ENCODE measurements at places on chromosomes 7 and 10. TPM values are rescaled to one million over a fixed set of nuclear protein-coding genes. Genes with fewer than 3 reads are reported as not detected.

The LIPM gene
- not detected for total RNA-seq

The PIK3AP1 gene
- total RNA-seq = 2.4 TPM

The MCM10 gene
- 62.6 TPM for total RNA-seq

The PNLIPRP1 gene
- total RNA-seq = not detected

The C10orf62 gene
- total RNA-seq = not detected

The IKZF1 gene
- not detected for total RNA-seq

The NPTX2 gene
- not detected for total RNA-seq

- no peak for DNase-seq
Measured at GRCh38 chr10:30738416-30738815, 108.9 kb upstream of the LYZL2 start.

DNA sequence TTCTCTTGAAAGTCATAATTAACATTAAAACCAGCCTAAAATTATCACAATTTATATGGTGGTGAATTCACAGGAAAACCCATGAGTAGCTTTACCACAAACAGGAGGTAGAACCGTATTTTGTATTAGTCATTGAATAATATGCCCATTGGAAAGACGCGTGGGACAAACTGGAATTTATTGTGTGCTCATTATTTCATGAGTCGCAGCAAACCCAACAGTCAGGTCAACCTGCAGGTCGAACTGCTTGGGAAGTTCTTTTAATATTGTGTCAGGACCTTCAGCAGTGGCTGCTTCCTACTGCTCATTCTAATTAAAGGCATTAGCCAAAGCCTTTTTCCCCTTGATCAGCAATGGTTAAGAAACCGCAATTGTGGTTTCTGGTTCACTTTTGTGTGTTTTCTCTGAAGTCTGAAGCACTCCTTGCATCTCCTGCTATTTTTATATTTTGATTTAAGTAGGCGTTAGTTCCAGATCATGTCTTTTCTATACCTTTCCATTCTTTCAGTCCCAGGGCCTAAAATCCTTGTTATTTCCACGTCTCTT, 100.1 kb downstream of the RAB11FIP2 start:
- no peak for DNase-seq

DNA sequence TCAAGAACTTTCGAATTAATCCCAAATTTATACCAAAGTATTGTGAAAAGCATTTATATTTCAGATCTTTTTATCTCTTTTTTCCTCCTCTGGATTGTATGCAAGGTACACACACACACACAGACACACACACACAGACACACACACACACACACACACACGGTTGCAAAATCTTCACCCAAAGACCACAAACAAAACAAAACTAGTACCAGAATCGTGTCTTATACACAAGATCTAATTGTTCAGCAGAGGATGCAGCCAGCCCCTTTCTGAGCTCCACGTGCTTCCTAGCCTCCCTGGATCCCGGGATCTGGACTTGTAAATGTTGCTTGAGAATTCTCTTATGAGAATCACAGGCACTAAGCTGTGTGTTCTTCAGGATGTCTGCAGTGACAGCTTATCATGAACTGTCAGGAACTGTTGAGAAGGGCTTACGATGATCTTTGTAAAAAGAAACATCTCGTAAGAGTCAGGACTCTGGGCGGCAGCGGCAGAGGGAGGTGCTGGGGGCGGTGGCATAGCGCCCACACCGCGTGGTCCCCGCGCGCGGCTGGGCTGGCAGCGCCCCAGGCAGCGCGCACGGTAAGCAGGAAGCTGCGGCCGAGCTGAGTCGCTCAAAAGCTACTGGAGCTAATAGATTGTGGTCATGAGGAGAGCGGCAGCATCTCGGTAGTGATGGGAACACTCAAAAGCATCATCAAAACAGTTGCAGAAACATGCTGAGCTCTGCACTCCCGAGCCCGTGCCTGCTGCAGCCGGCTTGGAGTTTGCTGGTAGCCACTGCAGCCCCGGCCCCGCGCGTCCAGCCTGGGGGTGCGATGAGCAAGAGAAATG, 277.6 kb downstream of the GATA3 start:
- peak; percentile 50 for DNase-seq

GRCh38 chr10:24259365-24260130, 50.6 kb downstream of the KIAA1217 start:
- DNase-seq = no peak

DNA sequence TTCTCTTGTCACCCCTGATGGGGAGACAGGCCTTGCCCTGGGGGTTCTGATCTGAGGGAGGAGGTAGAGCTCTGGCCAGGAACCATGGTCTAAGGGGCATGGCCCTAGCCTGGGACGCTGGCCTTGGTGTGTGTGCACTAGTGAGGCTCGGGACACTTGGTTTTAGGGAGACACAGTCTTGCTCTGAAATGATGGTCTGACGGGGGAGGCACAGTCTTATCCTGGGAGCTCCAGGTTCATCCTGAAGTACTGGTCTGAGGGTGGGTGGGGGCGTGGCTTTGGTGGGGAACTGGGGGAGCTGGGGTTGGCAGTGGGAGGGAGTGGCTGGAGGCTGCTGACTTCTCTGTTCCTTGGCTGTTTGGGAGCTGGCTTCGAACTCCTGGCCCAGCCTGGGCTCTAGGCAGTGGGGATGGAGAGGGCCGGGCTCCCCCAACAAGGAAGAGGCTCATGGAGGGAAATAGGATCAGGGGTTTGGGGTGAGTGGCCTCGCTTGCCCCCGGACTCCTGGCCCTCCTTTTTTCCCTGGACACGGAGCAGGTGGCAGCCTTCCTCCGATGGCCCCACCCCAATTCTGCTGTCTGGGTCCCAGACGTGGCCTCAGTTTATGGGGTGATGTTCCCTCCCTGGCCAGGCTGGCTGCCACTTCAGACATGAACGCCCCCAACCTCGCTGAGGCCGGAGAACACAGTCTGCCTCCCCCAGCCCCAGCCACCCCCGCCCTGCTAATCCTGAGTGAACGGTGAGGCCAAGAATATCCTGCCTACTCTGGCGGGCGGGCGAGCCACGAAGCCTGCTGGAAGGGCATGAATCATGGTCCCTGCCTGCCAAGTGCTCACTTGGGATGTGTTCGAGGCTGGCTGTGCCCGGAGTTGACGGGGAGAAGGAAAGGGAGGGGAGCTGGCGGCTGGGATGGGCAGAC, 43.5 kb downstream of the TMEM270 start:
- no peak for DNase-seq

DNA sequence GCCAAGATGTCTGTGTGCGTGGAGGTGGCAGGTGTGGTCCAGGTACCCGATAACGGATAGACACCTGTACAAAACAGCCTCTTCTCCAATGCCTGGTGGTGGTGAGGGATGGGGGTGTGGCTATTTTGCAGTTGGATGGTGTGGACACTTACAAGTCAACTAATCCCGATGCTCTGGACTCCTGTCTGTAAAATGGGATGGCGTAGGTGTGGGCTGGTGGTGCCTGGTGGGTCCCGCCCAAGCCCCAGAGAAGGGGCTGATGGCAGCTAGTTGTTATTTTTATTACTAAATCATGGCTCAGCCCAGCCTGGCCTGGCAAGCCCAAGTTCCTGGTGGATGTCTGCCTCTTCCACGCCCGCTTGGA, 22.3 kb downstream of the GTF2IRD1 start:
- DNase-seq = no peak

DNA sequence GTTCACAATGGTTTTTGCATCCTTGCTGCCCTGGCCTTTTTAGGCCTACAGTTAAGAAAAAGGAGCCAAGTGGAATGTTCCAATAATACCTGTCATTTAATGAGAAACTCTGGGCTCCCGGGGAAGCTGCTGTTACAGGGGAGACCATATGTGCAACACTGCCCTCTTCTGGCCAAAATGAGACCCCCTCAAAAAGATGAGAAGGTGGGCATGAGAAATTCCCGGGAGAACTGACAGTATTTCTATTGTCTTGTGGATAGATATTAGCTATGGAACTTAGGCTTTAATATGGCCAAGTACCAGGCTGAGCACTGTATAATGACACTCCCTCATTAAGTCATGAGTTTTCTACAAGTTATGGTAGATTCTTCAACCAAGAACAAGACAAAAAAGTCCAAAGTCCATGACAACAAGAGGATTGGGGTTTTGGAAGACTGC, 99.4 kb downstream of the CCDC3 start:
- peak; percentile 65 for DNase-seq

- DNase-seq = no peak
Measured at GRCh38 chr7:78686189-78686588, 767.3 kb downstream of the MAGI2 start.

DNA sequence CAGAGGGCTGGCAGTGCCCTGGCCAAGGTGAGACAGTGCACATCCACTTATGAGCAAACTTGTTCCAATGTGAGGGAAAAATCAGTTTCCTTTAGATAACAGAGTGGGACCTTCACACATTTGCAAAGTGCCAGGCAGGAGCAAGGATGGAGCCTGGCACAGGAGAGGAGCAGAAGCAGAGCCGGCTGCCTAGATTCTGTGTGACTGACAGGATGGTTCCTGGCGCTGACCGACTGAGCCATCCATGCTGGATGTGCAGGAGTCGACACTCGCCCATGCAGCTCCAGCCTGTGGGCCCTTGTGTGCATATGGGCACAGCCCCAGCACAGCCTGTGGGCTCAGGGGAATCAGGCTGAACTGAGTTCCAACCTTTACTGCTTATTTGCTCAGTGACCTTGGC, 346.5 kb downstream of the GRID1 start:
- DNase-seq = no peak

DNA sequence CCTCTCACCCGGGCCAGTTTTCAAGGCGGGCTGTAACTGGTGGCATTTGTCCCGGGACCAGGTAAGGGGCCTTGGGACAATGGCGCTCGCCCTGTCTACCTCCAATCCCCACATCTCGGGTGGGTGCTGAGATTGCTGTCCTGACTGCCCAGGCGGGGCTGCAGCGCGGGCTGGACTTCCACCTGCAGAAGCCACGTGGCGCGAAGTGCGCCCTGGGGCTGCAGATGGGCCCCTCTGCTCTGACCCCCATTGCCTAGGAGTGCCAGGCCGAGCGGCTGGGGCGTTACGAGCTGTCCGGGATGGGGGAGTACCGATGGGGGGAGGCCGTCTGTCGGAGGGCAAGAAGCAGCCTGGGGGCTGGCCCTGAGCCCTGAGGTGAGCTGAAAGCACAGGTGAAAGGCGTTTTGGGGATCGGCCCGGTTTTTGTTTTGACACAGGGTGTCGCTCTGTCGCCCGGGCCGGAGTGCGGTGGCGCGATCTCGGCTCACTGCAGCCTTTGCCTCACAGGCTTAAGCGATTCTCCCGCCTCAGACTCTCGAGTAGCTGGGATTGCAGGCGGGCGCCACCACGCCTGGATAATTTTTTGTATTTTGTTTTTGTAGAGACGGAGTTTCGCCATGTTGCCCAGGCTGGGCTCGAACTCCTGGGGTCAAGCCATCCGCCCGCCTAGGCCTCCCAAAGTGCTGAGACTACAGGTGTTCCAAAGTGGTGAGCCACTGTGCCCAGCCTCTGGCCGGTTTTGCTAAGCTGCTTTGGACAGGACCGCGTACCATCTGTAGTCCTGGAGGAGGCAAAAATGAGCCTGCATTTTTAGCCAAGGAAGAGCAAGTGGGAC, at the start of gene SFXN2:
Gene SFXN2, plus strand, starts transcription at position 16 of the 835 bp plus-strand sequence. CDS start 12,001 bp downstream, outside the sequence.
- no peak for DNase-seq

DNA sequence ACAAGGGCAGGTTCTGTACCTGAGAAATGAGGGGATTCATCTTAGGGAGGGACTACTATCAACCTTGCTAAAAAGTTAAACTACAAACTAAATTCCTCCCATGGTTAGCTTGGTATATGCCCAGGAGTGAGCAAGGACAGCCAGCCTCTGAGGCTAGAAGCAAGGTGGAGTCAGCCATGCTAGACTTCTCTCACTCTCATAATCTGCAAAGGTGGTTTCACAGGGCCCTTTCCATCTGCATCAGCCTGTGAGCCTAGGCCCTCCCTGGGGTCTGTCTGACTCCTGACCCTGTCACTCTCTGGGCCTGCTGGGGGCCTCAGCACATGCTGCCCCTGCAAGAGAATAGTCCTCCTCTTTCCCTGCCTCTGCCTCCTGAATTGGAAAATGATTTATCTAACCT, 66.1 kb downstream of the ABCA13 start:
- no peak for DNase-seq

GRCh38 chr10:71835671-71836595, 15.1 kb downstream of the PSAP start:
- no peak for DNase-seq

DNA sequence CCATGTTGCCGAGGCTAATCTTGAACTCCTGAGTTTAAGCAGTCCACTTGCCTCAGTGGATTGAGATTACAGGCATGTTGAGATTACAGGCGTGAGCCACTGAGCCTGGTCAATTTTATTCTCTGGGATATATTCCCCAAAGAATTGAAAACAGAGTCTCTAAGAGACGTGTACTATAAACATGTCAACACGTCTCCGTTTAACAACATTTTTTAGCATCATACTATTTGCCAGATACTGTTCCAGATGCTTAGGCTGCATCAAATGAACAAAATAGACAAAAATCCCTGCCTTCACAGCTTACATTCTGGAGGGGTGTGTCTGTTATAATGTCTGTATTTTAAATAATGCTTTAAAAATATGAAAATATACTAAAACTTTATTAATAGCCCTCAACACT, 54.1 kb upstream of the PRKG1 start:
- DNase-seq = no peak

DNA sequence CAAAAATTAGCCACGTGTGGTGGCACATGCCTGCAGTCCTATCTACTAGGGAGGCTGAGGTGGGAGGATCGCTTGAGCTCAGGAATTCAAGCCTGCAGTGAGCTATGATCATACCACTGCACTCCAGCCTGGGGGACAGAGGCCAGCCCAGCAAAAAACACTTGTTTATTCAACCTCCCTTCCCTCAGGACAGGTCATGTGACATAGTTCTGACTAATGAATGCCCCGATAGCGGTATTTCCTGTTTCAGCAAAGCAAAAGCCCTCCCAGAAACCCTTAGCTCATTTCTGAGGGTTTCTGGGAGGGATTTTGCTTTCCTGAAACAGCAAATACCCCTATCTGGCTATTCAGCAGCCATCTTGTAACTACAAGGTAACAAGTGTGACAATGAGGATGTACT, 157.1 kb downstream of the GATA3 start:
- no peak for DNase-seq

- DNase-seq = no peak
Measured at GRCh38 chr7:49583440-49583839, 190.0 kb upstream of the VWC2 start.

DNA sequence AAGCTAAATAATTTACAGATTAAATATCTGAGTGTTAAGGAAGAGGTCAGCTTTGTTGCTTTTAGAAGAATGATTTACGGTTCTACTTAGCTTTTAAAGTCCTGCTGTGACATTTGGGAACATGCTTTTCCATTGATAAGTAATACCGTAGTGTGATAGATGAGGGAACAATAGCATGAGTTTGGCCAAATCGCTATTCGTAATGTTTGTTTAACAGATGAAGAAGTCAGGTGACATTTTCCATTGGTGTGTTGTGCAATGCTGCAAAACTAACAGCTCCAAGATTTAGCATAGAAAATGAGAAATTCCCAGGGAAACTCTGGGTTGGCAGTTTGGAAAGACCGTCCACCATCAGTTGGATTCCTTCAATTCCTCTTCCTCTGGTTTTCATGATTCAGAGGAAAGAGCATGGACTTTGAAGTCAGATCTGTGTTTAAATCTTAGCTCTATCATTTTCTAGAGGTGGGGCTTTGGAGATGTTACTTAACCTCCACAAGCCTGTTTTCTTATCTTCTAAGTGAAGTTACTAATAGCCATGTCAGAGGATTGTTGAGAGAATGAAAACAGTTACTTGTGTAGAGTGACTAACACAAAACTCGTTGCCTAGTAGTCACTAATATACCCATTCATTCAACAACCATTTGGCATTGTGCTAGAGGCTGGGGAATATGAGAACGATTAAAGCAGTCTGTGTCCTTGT, 140.4 kb upstream of the BMPER start:
- peak; percentile 39 for DNase-seq

Measured in Caco-2 (cell line).